Adrenal gland (tissue), 19 donors: ENCODE measurements at places on chromosomes 11 and 22. TPM values are rescaled to one million over a fixed set of nuclear protein-coding genes. Genes with fewer than 3 reads are reported as not detected.

Gene MPEG1
- 6.9 TPM for polyA plus RNA-seq

Gene PLAAT5
- polyA plus RNA-seq = 8.1 TPM

Gene TRIM66
- 3.6 TPM for polyA plus RNA-seq

Gene NLRP10
- polyA plus RNA-seq = not detected

Gene SPDYC
- polyA plus RNA-seq = not detected

Gene ANKK1
- 3.5 TPM for polyA plus RNA-seq

Gene TMEM191C
- 0.35 TPM for polyA plus RNA-seq

Gene BIRC2
- 27.9 TPM for polyA plus RNA-seq

Gene PKDREJ
- 0.07 TPM for polyA plus RNA-seq

Gene TMEM191B
- polyA plus RNA-seq = 0.40 TPM

Gene SNX32
- polyA plus RNA-seq = 0.61 TPM

Gene HPS5
- polyA plus RNA-seq = 10.5 TPM

Gene SORL1
- polyA plus RNA-seq = 4.9 TPM

Gene NXPE4
- polyA plus RNA-seq = not detected

Gene C1QTNF4
- 3.3 TPM for polyA plus RNA-seq

Gene SLC25A45
- polyA plus RNA-seq = 21.0 TPM

Gene MDK
- polyA plus RNA-seq = 128 TPM

Gene TRIM48
- not detected for polyA plus RNA-seq

Gene ST14
- 3.0 TPM for polyA plus RNA-seq

Gene THRSP
- 4.2 TPM for polyA plus RNA-seq

Gene LBHD1
- polyA plus RNA-seq = 30.4 TPM

Gene DEUP1
- polyA plus RNA-seq = 0.24 TPM

Gene RASL10A
- 14.4 TPM for polyA plus RNA-seq

Gene TENM4
- 0.74 TPM for polyA plus RNA-seq

Gene RTN4RL2
- polyA plus RNA-seq = not detected

Gene RNF214
- polyA plus RNA-seq = 19.7 TPM

Gene SRSF8
- polyA plus RNA-seq = 58.8 TPM

Gene LMO2
- polyA plus RNA-seq = 14.4 TPM

Gene NFAM1
- polyA plus RNA-seq = 1.1 TPM

Gene ACTN3
- polyA plus RNA-seq = 0.09 TPM

Gene OR8D1
- not detected for polyA plus RNA-seq
